ENCODE measurements at places on chromosomes 2 and 18. TPM values are rescaled to one million over a fixed set of nuclear protein-coding genes. Genes with fewer than 3 reads are reported as not detected.

DNA sequence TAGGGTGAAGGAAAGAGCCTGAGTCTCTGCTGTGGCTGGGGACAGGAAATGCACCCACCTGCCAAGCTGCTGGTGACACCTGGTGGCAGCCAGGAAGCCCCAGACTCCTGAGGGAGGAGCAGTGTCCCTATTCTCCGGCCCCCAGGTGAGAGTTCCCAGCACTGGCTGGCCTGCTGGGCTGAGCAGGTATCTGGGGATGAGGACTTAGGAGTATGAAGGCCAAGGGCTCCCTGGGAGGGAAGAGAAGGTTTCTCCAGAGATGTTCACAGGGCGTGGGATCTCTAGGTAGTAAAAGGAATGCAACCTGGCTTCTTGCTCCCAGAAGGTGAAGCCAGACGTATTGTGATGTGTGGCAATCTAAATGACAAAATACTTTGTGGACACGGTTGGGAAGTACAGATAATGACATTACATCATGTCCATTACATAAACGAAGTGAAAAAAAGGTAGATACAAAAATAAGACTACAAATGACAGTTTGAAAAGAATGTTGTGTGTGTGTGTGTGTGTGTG, 75.8 kb upstream of the SLC1A4 start:
- DNase-seq = no peak
- H3K27ac ChIP-seq = no peak overlapping the region
- no peaks in the 10 kb centered on the region for H3K36me3 ChIP-seq
- H3K4me3 ChIP-seq = no peak overlapping the region
- no peaks in the 10 kb centered on the region for H3K27me3 ChIP-seq

DNA sequence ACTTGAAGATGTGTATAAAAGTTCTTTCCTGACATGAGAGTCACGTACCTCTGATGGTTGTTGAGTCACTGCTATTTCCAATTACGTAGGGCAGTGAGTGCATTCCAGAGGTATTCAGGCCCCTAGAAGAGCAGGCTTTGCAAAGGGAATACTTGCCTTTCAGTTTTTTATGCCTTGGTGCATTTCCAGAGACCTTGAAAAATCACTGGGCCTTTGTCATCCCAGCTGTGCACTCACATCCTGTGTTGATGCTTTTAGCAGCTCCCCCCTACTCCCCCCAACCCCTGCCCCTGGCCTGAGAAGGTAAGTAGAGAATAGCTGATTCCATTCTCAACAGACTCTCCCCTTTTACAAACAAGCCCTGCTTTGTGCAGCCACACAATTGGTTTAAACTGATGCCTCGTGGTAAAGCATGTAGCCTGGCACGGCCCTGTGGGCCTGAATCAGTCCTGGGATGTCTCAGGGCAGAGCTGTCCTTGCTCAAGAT, 174.2 kb downstream of the PRPF40A start:
- peak overlapping the region; percentile 15 for H3K27ac ChIP-seq
- no peaks in the 10 kb centered on the region for H3K36me3 ChIP-seq
- no peaks in the 10 kb centered on the region for H3K27me3 ChIP-seq
- DNase-seq = no peak
- H3K4me1 ChIP-seq = peaks cover 23% of the 10 kb centered on the region

DNA sequence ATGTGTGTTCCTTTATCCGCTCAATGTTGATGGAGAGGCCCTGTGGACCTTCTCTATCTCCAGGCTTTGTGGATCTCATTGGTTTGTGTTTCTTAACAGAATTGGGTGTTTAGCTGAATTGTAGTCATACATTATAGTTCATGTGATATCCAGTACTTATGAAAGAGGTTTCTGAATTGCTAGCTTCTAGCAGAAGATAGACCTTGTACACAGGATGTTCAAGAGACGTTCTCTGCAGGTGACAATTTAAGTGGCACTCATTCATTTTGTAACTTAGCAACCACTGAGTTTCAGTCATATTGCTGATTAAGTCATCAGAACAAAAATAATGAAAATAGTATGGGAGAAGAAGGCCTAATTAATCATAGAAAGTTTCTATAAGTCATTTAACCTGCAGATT, 279.2 kb downstream of the ALPK2 start:
- no peak for DNase-seq

DNA sequence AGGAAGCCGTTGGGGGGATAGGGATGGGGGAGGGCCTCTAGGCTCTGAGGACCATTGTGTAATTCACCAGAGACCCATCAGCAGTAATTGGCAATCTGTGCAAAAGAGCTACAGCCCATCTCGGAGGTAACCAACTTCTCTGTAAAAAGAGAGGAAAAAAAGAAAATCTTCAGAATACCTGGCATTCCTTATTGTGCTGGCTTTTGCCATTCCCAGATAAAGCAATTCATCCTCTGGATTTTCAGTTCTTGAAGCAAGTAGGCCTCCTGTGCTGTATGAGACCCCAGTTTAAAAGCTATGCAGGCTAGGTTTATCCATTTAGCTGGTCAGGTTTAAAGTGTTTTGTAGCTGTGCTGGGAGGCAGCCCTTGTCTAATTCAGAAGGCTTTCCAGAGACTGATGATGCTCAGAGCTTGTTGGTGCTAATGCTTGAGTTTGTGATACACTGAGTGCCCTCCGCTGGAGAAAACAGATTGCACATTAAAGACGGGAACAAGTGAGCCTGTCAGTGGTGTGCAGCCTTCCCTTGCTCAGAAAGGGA, at the start of gene LRRTM4:
Gene LRRTM4 (minus strand): TSS at position 446 of the 540 bp plus-strand sequence.
- no peak within 1 kb of the TSS for H3K4me3 ChIP-seq
- no peak within 1 kb of the TSS for H3K27ac ChIP-seq
- DNase-seq = no peak
- no peaks in the 10 kb centered on the region for H3K27me3 ChIP-seq
- no peaks in the 10 kb centered on the region for H3K36me3 ChIP-seq

- no peaks in the 10 kb centered on the region for H3K36me3 ChIP-seq
- no peak for DNase-seq
- H3K27me3 ChIP-seq = no peaks in the 10 kb centered on the region
- no peaks in the 10 kb centered on the region for H3K4me1 ChIP-seq
- H3K27ac ChIP-seq = no peak overlapping the region
These were observed 46.4 kb downstream of the CHRNA1 start for GRCh38 chr2:174717916-174718315.

- no peaks in the 10 kb centered on the region for H3K36me3 ChIP-seq
- H3K27ac ChIP-seq = no peak overlapping the region
- H3K4me1 ChIP-seq = no peaks in the 10 kb centered on the region
- no peak overlapping the region for H3K4me3 ChIP-seq
These were observed 123.8 kb downstream of the AKAIN1 start for GRCh38 chr18:5073026-5073944.

DNA sequence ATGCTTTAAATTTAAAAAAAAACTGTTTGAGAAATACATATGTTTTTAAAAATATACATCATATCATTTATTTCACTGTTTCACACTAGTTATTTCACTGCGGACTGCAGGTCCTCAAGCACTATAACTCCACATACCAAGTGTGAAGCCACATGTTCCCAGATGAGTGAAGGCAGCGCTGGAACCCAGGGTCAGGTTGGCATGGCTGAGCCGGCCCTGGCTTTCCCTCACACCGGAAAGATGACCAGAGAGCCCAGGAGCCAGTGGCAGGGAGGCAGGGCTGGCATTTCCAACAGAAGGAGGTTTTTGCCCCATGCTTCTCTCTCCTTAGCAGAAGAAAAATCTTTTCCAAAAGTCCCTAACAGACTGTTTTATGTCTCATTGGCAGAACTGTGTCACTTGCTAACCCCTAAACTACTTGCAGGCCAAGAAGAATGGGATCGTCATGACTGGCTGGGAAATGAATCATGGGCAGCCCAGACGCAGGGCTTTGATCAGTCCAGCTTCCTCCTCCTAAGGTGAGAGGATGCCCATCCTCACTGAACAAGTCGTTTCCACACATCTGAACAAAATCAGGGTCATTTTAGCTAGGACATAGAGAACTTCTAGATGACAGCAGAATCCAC, 287.6 kb upstream of the HNRNPA3 start:
- H3K4me1 ChIP-seq = no peaks in the 10 kb centered on the region
- H3K27ac ChIP-seq = no peak overlapping the region
- H3K36me3 ChIP-seq = no peaks in the 10 kb centered on the region
- H3K27me3 ChIP-seq = no peaks in the 10 kb centered on the region
- no peak for DNase-seq
- H3K4me3 ChIP-seq = no peak overlapping the region

DNA sequence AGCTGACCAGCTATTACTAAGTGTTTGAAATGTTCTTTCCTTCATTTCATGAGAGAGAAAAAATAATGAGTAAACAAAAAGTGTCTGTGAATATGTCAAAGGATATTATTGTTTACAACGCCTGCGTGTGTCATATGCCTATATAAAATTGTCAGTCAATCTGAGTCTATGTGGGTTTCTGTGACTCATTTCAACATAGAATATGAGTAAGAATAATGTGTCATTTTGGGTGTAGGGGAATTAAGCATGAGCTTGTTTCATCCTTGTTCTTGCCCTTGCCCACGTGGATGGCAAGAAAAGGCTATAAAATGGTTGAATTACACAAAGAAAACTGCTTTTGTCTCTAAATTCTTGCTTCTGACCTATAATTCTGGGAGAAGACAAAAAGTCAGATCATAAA, 466.0 kb downstream of the PTH2R start:
- no peak overlapping the region for H3K4me3 ChIP-seq
- H3K27ac ChIP-seq = no peak overlapping the region
- no peaks in the 10 kb centered on the region for H3K4me1 ChIP-seq

KCNG2 gene
- total RNA-seq = 0.50 TPM

AMER3 gene
- not detected for total RNA-seq

OR6B2 gene
- total RNA-seq = not detected

All from lower lobe of right lung (tissue), 2 donors.